ENCODE measurements at places on chromosomes 2 and 18.
A peak's percentile ranks its signal among the peaks of the same experiment; 100 is the strongest.

DNA sequence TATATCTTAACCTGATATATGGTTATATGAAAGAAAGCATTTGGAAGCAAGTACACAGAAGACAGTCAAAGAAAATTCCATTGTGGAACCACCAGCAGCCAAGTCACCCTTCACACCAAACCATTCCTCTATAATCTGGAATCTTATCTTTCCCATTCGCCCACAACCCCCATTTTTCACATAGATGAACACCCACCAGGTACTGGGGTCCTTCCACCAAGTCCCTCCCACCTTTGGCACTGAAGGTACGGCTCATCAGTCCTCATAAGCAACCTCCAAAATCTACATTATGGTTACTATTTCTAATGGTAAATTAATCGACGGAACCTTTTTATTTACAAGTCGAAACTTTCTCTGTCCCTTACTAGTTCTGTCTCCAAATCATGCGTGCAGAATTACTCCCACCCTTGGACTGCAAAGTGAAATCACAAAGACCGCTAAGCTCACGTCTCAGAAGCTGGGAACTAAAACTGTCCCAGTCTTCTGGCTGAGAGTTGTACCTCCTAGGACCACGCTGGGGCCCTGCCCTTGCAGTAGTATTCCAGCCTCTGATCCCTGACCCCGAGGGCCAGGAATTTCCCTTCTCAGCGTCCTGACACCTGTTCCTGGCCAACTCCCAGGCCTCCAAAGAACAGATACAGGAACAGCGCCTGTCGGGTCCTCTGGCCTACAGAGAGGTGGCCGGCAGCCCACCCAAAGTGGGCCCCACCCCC lies 702 bp downstream of the OLA1 start:
- DNase-seq: no peak

DNA sequence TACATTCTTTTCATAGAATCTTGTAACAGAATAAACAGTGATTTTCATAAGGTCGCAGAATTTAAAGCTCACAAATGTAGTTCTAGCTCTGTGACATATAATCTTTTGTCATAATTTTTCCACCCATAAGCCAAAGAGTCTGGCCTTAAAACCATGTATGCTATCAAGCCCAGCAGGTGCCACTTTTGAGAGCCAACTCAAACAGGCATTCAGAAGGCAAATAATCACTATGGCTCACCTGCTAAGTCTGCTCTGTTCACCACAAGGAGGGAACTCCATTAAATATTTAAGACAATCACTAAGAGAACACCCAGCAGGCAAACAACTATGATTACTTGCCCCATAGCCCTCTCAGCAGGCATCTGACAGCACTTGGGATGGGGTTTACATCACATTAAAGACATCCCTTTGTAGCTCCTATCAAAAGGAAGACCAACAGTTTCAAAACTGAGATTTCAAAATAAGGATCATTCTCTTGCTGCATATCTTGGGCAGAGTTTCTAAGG lies 241.6 kb downstream of the PDE11A start:
- DNase-seq: no peak

DNA sequence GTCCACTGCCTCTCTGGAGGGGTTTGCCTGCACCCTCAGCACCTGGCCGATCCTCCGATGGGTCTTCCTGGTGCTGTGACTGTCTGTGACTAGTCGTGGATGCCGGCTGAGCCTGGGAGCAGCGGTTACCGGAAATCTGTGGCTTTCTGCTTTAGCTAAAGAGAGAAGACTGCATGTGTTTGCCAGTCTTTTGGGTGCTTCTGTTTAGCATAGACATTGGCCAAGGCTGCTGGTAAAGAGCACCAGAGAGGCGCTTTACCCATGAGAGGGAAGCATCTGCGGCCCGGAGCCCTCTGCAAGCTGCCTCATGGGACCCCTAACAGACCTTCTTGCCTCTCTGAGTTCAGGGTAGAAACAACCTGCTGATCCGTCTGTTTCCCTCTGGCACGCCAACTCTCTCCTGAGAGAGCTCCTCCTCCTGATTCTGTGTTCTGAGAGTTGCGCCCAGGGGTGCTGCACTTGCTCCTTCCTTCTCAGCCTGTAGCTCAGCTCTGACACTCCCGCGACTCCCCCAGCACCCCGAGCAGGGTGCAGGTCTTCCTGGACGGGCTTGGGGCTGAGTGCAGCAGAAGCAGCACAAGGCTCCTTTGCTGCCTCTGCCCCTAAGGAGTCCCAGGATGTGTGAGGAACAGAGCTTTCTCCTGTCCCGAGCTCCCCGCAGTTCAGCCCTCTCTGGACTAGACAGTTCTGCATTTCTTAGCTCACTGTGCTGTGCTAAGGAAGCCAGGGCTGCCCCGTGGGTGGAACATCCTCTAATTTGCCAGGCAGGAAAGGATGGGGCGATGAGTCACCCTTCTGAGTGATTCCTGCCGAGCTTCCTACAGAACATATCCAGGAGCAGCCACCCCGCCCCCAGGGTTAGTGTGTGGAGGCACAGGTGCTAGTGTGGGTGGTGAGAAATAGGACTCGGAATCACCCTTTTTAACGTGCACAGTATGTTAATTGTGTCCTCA lies 203.2 kb downstream of the SH3RF3 start:
- no peak for DNase-seq

GRCh38 chr2:224173933-224174332 lies 134.8 kb upstream of the SERPINE2 start:
- DNase-seq: no peak

DNA sequence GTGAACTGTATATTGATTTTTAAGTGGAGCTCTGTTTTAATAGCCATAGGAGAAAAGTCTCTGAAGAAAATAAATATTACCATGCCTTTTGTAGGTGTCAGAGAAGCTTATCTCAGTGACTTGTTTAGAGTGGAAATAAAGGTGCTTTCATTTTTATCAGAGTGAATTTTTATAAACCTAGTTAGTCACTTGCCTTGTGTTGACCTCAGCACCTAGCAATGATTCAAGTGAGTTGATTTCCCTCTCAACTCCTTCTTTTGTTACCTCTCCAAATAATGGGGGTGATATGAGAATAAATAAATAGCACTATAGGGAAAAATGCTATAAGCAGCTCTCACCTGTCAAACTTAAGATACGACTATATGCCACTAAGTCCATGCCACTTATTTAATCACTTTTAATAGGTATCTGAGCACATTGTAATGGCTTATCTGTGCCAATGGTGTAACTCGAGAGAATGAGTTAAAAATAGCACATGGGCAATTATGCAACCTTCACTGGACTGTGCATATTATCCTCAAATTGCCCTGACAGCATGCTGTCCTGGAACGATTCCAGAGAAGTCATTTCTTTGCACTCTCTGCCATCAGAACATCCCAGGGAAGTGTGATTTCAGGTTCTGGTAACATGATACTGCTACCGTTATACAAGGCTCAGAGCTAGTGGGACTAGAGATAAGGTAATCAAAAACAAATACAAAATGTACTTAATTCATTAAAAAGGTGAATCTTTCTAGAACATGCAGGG lies 290.8 kb downstream of the CCDC85A start:
- DNase-seq: no peak

- DNase-seq: no peak
Measured at GRCh38 chr2:9610781-9611548, 19.8 kb downstream of the YWHAQ start.

GRCh38 chr2:17583166-17583565 lies 42.7 kb downstream of the VSNL1 start:
- no peak for DNase-seq

DNA sequence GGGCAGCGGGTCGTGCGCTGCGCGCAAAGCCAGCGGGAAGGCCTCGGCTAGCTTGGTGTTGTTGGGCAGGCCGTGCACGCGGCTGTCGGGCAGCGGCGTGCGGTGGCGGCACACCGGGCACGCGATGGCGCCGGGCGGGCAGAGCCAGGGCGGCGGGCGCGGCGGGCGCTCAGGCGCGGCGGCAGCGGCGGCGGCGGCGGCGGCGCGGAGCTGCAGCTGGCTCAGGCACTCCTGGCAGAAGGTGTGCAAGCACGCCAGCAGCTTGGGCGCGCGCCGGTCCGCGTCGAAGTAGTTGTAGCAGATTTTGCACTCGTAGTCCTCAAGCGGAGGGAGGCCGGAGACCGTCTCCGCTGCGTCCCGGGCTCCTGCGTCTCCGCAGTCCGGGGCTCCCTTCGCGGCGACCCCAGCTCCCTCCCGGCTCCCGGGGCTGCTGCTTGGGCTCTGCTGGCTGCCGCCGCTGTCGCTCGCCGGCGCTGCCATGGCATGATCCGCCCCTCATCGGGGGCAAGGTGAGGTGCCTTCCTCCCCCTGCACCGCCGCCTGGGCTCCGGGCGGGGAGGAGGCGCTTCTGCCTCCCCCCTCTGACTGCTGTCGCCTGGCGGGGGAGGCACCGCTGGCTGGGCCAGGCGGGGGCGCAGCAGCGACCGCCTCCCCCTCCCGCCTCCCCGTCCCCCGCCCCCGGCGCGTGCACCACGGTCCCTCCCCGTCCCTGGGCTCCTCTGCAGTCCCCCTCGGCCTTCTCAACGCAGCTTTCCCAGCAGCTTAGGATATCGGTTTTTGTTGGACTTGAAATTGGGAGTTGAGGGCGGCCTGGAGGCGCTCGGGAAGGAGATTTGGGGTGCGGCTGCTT lies 21.0 kb upstream of the PAX3 start:
- no peak for DNase-seq

- DNase-seq: no peak
Measured at GRCh38 chr2:99403084-99403483, 65.9 kb downstream of the EIF5B start.

DNA sequence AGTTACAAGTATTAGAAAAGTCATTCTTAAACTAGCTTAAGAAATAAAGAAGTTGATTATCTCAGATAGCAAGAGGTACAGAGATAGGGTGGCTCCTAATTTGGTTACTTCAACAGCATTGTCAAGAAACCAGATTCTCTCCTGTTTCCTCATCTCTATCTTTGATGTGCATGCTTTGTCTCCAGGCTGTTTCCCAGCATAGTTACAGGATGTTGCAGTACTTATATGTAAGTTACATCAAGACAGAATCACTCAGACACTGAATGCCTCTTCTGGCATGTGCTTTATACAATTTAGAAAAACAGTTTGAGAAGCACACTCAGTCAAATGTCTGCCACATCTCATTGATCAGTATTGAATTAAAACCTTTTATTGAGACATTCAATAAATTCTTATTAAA lies 189.5 kb upstream of the UBE2E3 start:
- DNase-seq: no peak

DNA sequence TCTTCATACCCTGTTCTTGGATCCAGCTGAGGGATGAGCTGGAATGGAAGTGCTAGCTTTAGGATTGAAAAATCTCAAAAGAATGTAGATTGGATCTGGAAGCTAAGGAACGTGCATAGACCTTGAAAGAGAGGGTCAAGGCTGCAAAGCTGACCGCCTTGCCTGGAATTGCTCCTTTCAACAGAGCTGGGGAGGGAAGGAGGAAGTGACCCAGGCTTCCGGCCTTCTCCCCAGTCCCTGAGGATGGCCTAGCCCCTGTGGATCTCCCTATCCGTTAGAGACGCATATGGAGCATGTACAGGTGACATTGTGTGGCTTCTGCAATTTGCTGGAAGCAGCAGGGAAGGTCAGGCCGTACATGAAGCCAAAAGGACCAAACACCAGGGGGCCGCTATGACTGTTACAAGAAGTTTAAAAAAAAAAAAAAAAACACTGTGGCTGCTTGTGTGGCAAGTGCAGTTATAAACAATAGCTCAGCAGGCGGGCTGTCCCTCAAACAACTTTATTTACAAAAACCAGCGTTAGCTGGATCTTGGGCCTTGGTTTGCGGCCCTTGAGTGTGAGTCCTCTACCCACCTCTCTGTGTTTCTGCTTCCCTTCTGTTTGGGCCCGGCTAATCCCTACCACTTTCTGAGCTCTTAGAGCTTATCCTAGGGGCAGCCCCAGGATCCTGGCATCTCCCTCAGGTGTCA lies 227.6 kb downstream of the SEPTIN10 start:
- DNase-seq: no peak

GRCh38 chr18:79573921-79574491 lies 105.6 kb upstream of the CTDP1 start:
- DNase-seq: no peak

- no peak for DNase-seq
Measured at GRCh38 chr2:2095360-2096093, 235.5 kb downstream of the MYT1L start.

GRCh38 chr2:3280197-3280596 lies 97.4 kb downstream of the EIPR1 start:
- DNase-seq: no peak

DNA sequence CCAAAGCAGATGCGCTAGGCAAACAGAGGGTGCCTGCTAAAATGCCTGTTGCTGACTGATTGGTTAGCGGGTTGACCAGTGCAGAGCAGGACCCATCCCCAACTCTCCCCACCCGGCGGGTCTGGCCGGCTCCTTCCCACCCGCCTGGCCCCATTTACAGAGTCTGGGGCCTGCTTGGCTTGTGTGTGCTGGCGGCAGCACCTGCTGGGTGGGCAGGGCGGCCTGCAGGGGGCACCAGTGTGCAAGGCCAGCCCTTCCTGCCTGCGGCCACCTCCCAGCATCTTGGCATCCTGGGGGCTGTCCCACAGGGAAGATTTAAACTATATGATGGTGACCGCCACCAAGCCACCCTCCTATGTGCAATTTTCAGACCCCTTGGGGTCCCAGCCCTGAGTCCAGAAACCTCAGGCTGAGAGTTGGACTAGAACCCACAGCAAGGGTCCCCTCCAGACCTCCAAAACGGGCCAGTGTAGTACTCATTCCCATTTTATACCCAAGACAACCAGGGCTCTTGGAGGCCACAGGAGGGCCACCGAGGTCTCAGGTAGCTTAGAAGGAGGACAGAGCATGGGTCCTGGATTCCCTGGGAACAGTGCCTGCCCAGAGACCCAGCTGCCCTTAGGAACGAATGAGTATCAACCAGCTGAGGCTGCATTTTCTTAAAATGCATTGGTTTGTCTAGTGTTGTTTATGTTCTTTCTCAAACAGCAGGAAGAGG lies 173.6 kb downstream of the SMAD7 start:
- peak; percentile 25 for DNase-seq

GRCh38 chr2:108220191-108220590 lies 19.6 kb upstream of the SULT1C3 start:
- DNase-seq: no peak

- peak; percentile 57 for DNase-seq
Measured at GRCh38 chr2:101823347-101823791, 125.9 kb downstream of the MAP4K4 start.

DNA sequence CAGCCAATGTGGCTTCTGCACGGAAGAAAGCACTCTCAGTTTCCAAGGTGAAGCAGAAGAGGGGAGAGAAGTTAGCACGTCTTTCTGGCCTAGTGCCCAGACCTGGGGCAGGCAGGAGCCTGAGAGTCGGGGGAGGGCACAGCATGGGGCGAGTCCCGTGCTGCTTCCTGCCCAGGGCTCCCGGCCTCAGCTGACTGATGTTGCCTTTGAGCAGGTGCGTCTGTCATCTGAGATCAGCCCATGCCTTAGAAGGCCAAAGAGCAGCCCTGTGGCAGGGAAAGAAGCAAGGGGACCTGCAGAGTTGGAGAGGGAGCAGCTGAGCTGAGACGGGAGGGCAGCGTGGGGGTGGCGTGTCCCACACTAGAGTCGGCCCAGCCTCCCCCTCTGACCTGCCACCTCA lies 3.3 kb downstream of the KCNIP3 start:
- no peak for DNase-seq

DNA sequence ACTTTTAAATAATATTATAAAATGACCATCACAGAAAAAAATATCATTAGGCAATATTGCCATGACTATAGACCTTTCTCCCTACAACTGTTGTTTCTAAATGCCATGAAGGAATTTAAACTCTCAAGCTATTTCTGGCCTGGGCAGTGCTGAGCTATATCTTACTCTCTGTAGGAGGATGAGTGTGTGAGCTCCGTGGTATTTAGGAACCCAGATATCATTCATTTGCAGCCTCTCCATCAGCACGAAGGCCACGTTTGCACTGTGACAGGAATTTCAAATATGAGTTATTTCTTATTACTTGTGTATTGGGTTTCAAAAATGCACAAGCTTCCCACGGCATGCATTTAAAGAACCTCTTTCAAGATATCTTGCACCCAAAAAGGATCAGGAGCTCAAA lies 35.0 kb upstream of the SOX11 start:
- DNase-seq: no peak
